C1 segment of cervical spinal cord (tissue), 14 donors: ENCODE measurements at places on chromosomes 4 and X.

DNA sequence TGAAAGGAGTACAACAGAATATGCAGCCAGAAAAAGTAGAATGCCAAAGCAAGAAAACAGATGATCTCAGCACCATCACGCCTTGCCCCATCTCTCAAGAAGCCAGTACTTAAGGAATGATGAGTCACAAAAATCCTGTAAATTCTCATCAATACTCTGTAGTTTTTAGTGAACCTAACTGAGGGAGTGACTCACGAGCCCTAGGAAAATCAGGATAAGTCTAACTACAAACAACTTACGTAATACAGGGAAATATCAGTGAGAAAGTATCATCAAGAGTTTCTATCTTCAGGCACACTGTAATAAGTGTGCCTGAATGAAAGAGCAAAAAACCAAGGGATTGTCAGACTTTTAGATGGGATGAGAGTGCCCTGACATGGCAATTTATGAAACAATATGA, 644.4 kb downstream of the STPG2 start:
- no peak for DNase-seq

GRCh38 chr4:97370568-97370967, 772.7 kb downstream of the STPG2 start:
- no peak for DNase-seq

DNA sequence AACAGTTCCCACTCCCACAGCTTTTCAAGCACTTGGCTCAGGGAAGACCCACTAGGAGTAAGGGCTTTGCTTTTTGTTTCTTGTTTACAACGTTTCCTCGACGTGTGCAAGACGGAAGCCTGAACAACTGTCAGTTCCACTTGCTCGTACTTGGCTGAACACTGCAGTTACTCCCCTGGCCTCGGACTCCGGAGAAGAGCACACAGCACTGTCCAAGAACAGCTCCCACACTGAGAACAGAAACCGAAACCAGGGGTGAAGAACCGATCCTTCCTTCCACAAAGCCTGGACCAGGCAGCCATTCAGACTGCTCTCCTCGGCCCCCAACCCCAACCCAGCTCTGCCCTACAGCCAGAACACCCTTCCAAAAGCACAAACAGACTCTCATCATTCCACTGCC, 25.5 kb downstream of the IRF2 start:
- DNase-seq: peak; percentile 40

DNA sequence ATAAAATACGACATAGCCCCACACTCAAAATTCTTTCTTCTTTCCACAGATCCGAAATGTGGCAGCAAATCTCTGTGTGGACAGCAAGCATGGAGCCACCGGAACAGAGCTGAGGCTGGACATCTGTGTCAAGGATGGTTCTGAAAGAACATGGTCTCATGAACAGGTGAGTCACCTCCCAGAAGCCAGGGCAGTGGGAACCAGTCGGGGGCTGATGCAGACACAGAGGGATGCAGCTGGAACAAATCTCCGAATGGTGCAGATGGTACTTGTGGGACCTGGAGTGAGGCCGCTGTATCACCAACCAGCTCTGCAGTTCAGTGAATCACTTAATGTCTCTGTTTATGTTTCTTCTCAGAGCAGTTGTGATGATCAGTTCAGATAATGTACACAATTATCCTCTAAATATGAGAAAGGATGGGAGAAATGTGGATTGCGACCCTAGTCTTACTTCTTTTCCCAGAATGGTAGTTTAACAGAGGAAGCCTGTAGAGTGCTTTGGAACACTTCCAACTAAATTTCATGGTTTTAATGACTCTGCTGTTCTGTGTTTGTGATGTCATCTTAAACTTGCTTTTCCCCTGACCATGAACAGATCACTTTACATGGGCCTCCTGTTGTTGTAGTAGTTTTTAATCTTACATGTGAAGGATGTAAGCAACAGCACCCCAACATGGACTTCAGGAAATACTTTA, 159.3 kb upstream of the GALNT7 start:
- DNase-seq: no peak

DNA sequence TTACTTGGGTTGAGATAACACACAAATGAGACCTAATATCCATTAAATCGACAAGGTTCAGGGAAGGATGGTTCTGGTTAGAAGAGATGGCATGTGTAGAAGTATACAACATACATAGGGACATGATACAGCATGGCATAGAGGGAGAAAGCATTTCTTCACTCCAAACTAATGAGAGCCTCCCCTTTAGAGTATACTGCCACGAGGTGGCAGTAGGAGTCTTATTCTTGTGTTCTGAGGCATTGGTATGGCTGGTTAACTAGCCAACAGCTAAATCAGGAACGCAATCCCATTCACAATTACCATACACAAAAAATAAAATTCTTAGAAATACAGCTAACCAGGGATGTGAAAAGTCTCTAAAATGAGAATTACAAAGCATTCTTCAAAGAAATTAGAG, 29.1 kb upstream of the TRO start:
- no peak for DNase-seq

- no peak for DNase-seq
These were observed 11.9 kb upstream of the KIT start for GRCh38 chr4:54645830-54646229.

DNA sequence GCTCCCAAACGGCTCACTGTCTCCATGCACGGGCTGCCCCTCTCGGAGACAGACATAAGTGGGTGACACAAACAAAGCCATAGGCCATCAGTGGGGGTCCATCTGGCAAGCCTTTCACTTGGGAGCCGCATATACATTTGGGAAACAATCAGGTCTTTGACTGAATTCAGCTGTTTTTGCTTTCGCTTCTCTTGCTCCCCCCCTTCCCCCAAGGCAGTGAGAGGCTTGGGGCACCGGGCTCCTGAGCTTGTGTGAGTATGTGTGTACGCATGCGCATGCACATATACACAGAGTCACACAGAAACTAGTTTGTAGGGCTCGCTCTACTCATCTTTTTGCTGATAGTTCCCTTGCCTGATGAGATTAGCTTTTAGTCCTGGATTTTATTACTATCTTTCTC, 284.4 kb downstream of the AFF2 start:
- DNase-seq: no peak
